ENCODE measurements at places on chromosomes 6 and 20.

DNA sequence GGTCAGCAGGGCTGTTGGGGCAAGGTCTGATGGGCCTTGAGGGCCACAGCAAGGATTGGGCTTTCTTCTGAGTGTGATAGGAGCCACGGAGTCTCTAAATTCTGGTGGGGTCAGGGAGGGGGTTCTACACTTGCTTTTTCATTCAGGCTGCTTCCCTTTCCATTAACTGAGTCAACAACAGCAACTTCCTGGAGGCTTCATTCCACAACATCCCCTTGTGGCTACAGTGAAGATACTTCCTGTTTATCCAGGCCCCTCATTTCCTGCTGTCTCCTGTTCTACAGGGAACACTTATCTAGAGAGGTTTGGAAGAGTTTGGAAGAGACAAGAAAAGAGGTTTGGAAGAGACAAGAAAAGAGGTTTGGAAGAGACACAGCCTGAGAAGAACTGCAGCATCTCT is 144.8 kb upstream of the ENPP5 start:
- DNase-seq = no peak

GRCh38 chr6:161834426-161834825 is 560.6 kb upstream of the AGPAT4 start:
- DNase-seq = no peak

DNA sequence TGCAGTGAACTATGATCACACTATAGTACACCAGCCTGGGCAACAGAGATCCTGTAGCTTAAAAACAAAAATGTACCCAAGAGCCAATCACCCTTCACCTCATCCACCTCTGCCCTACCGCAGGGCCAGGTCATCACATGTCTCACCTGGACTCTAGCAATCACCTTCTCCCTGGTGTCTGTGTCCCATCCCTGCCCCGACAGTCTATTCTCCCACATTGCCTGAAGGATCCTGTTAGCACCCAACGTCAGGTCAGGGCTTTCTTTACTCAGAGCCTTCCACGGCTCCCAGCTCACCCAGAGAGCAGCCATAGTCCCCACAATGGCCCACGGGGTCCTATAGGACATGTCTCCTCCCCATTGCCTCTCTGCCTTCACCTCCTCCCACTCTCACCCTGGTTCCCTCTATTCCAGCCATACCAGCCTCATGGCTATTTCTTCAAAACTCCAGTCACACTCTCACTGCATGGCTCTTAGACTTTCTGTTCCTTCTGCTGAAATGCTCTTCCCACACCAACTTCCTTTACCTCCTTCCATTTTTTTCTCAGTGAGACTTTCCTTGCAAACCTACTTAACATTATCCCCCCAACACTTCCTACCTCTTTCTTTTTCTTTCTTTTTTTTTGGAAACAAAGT is 22.5 kb upstream of the ARFGEF2 start:
- no peak for DNase-seq

DNA sequence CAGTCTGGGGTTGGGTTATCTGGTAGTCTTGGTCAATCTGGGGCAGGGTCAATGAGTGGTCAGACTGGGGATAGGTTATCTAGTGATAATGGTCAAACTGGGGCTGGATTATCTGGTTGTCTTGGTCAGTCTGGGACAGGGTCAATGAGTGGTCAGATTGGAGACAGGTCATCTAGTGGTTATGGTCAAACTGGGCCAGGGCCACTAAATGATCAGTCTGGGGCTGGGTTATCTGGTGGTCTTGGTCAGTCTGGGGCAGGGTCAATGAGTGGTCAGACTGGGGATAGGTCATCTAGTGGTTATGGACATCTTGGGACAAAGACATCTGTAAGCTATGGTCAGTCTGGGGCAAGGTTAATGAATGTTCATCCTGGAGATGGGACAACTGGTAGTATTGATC is 28.5 kb upstream of the BPIFA2 start:
- no peak for DNase-seq

DNA sequence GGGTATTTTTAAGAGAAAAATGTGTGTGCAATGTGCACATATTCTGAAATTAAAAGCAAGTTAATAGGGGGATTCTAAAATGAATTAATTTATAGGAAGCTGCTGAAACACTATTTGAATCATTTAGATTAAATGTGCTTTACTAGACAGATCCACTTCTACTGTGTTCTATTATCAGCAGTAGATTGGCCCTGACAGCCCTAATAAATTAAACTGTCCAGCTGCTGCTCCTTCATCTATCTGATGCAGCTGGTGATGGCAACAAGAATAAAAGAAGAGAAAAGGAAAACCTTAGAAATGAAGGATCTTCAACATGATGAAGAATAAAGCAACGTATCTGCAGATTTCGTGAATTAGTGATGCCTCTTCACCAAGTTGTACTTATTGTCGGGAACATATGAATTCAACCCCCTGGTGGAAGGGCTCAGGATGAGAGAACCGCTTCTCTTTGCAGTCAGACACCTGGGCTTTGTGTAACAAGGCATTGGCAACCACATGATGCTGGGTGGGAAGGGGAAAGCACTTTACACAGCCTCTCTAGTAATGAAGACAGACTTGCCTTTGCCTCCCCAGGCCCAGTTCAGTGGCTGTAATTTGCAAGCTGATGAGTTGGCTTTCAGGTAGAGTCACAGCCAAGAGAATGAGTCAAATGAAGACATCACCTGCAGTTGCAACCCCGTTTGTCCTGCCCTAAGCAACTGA is 94.4 kb downstream of the LAMP5 start:
- no peak for DNase-seq

GRCh38 chr6:111938710-111939109 is 65.5 kb upstream of the FYN start:
- no peak for DNase-seq

DNA sequence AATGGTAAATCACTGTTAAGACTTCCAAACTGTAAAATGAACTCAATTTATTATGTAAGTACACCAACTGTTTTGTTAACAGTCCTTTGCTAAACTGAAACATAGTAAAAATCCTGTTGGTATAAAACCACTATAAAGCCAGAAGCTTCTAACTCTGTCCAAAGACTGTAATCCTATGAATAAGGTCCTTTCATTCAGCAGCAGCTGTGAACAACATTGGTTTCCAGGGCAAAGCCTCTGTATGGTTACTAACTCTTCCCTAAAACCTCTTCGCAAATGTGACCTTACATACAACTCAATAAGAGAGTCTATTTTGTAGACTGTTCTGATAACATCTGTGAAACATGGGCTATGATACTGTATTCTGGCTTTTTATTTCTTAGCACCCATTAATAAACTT is 40.1 kb downstream of the NUP153 start:
- no peak for DNase-seq

DNA sequence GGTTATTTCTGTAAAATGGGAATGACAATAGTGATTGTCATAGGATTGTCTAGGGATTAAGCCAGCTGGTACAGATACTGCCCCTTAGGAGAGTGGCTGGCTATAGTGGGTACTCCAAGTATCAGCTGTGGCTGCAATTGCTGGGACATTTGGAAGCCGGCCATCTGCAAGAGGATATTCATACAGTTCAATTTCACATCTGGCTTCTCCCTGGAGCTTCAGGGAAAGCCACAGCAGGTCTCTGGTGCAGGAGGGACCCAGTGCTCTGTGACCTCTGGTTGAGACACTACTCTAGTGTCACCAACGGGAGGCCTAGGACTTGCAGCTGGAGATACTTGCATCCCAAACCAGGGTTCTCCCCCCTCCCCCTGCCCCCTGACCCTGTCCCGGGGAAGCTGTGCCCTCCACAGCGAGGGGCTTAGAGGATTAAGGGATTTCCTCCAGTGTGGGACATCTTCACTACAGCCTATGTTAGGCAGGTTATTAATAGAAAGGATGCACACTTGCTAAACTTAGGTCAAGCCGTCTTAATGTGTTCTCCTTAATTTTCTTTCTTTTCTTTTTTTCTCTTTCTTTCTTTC is 2.7 kb downstream of the SLC2A10 start:
- DNase-seq = no peak

DNA sequence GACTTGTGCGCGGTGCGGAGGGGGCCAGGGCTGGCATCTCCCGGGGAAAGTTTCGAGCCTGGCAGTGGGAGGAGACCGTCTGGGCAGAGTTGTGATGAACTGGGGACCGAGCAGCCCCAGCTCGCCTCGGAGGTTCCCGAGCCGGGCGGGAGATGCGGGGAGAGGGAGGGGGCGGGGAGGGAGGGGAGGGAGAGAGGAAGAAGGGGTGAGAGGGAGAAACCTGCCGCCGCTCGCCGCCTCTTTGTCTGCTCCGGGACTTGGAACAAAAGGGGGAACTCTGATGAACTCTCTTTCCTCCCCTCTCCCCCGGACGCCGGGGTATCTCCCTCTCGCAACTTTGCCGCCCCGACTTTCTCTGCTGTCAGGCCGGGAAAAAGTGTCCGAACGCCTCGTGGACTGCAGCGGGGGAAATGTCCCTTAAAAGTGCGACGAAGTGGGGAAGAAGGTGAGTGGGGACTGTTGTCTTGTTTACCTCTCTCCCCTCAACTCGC is 72.7 kb downstream of the SOX4 start:
- no peak for DNase-seq

DNA sequence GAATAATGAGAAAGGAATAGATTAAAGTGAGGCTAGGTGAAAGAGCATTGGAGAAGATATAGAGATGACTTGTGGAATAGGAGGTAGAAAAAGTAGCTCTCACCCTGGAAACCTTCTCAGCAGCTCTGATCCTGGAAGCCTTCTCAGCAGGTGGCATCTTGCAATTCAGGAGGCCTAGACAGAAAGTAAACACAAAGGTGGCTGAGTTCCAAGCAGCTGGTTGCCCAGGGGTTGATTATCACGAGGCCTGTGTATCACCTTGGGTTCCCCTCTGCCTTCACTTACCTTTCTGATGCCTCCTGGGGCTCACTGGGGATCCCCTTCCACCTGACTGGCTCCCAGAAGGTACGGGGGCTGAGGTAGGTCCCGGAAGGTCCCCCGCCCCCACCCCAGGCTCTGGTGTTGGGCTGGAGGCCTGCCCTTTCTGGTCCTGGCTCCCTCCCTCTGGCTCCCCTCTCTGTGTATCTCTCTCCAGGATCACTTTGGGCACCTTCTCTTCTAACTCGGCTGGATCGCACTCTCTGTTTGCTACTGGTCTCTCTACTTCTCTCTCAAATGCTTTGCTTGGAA is 9.7 kb downstream of the MDC1 start:
- DNase-seq = no peak

- DNase-seq = no peak
Measured at GRCh38 chr6:14174226-14174625, 56.7 kb downstream of the CD83 start.

- no peak for DNase-seq
Measured at GRCh38 chr6:65964261-65964660, 257.2 kb upstream of the EYS start.

DNA sequence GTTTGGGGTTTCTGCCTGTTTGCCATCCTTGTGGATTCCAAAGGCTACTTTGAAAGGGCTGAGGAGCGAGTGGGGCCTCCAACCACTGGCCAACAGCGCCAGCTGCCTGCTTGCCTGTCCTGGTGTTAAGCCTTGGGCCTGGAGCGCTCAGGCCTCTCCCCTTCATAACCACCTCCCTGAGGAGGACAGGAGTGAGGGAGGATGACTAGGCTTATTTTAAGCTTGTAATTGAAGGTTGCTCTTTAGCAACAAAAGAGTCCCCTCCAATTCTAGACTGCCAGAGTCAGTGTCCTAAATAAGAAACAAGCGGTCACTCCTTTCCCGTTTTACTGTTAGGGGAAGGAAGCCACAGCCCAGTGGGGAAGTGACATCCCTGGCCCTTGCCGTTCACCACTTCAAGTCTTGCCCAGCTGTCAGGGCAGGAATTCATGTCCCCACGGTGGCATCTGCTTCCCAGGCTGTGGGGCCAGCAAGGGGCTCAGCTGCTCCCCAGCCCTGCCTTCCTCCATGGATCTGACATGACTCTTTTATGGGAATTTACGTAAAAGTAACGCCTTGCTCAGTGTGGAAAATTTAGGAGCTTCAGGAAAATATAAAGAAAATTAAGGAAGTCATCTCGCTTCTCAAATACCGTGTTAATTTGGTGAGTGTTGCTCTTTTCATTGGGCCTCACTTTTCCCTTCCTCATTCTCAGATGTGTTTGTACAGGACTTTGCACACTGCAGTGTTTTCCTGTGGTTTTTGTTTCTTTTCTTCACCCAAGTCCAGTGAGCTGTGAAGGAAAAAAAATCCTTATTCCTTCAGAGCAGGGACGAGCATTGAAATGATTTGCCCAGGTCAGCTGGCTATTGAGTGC is 57.8 kb downstream of the SSR1 start:
- DNase-seq = no peak

DNA sequence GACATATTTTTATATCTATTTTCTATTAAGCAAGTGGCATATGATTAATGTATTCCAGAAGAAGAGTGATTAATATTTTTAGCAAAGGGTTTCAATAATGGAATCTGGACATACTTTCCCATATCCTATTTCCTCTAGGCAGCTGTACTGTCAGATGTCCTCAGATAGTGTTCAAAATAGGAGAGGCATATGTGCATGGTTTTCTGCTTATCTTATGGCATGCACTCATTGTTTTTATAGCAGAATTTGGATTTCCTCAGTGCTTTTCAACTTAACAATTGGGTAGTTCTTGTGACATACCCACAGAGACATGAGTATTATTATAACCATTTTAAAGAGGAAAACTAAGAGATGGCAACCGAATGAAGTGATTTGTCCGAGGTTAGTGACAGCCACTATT is 12.6 kb upstream of the SLC17A5 start:
- no peak for DNase-seq

GRCh38 chr6:25270559-25270958 is 8.6 kb upstream of the CARMIL1 start:
- DNase-seq = no peak

DNA sequence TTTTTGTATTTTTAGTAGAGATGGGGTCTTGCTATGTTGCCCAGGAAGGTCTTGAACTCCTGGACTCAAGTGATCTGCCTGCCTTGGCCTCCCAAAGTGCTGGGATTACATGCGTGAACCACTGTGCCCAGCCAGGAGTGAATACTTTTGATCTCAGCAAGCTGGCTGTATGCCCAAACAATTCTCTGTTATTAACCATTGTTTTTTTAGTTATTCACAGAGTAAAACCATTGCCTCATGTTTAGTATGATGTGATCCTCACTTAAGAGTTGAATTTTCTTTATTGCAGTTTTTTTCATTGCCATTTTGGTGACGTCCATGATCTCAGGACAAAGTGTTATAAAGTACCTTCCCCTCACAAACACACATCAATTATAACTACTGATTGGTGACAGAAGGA is 14.8 kb downstream of the C6orf141 start:
- no peak for DNase-seq

- no peak for DNase-seq
Measured at GRCh38 chr20:63893999-63894357, 948 bp upstream of the DNAJC5 start.
